ENCODE measurements at places on chromosomes 1 and 21. TPM values are rescaled to one million over a fixed set of nuclear protein-coding genes. Genes with fewer than 3 reads are reported as not detected.

DNA sequence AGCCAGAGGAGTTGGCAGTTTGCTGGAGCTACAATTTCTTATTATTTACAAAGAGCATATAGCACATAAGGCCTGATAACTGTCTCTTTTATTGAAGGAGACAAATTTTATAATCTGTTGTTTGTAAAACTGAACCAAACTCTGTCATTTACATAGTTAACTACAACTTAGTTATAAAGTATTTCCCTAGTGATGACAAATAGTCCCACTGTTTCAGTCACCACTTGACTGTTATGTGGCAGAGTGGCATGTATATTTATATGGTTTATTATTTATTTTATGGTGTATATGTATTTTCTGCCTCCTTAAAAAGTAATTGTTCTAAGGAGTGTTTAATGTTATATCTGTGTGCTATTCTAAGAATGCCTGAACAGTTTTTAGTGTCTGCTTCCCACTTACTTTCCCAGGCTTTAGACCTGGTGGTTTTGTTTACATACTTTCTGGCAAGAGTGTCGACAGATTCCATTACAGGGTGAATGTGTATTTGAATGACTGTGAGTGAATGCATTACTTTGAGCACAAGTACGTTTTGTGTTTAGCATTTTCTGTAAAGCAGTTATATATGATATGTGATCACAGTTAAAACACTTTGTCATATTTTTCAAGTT is 10.0 kb downstream of the TSEN15 start:
- peak; percentile 54 for DNase-seq

DNA sequence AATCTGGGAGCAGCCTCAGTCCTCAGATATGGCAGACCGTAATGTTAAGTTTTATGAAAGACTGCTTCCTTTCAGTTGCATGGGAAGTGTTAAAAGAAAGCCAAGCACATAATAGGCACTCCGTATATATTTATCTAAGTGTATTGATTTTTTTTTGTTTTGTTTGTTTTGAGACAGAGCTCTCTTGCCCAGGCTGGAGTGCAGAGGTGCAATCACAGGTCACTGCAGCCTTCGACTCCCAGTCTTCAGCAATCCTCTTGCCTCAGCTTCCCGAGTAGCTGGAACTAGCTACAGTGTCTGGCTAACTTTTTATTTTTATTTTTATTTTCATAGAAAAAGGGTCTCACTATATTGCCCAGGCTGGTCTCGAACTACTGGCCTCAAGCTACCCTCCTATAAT is 341.8 kb downstream of the USH2A start:
- no peak for DNase-seq

DNA sequence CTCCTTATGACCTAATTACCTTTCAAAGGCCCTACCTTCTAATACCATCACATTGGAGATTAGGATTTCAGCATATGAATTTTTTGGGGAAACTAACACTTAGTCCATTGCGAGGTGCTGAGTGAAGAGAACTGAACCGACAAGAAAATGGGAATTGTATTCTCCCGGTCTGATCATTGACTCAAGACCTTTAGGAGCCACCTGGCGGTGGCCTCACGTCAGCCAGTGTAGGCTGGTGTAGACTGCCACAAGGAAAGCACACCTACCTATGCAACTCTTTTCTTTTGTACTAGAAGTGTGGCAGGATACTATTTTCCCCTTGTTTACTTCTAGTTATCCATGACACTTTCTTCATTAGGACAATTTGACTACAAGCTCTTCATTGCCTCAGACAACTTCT is 333.5 kb upstream of the B3GALT2 start:
- peak; percentile 1 for DNase-seq

GRCh38 chr1:53580009-53580400 is 120.8 kb downstream of the DMRTB1 start:
- no peak for DNase-seq

- DNase-seq: no peak
Observed at GRCh38 chr1:111654839-111655238, 35.2 kb downstream of the RAP1A start.

GRCh38 chr1:6580119-6580592 is 362 bp downstream of the ZBTB48 start:
- no peak for DNase-seq

- DNase-seq: no peak
Observed at GRCh38 chr1:31696242-31696641, 7.6 kb downstream of the COL16A1 start.

GRCh38 chr1:107019166-107019565 is 37.3 kb upstream of the PRMT6 start:
- DNase-seq: peak; percentile 10

DNA sequence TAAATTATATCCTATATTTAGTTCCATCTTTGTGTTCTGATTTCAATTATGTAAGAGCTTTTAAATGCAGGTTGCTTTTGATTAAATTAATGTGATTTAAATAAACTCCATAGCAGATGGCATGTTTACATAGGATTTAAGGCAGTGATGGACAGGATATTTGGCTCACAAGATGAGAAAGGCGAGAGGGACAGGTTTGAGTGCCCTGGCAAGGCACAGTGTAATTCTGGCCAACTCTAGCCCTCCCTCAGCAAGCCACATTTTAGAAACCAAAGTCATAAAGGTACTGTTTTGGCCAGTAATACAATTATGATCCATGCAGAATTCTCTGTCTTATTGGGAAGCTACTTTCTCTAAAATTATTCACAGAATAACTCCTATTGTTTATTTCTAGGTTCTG is 50.6 kb upstream of the C1orf146 start:
- no peak for DNase-seq

GRCh38 chr1:157025385-157025784 is 20.2 kb downstream of the ARHGEF11 start:
- DNase-seq: no peak

DNA sequence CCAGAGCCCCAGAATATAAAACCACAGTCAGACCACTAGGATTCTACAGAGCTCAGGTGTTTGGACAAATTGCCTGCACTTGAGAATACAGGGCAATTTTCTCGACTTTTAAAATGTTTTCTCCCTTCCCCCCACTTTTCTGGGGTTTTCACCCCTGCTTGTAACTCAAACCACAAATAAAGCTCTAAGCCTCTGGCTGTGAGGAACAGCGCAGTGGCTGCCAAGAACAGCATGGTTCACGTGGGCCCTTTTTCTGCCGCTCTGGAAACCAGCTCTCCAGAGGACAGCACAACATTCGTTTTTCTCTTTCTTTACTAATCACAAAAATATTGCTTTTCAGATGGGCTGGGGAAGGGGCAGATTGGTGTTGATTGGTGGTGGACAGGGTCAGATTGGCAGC is 102.2 kb upstream of the JUN start:
- DNase-seq: no peak

GRCh38 chr1:15886611-15887167 is 39.2 kb downstream of the SPEN start:
- DNase-seq: no peak

GRCh38 chr21:21383126-21383525 is 384.9 kb downstream of the NCAM2 start:
- DNase-seq: peak; percentile 14

- no peak for DNase-seq
Observed at GRCh38 chr1:24930260-24931145, at the start of gene RUNX3. Gene RUNX3 (minus strand): TSS chr1:24930276. CDS start chr1:24929868, 408 bp downstream.

GRCh38 chr1:195709821-195710220 is 898.4 kb downstream of the KCNT2 start:
- DNase-seq: no peak

GRCh38 chr1:154335025-154335714 is 9.8 kb downstream of the ATP8B2 start:
- DNase-seq: peak; percentile 87

GRCh38 chr1:149917571-149918144 is at the start of gene SV2A:
Gene SV2A (minus strand): TSS chr1:149917844. CDS start chr1:149913840, 4,004 bp downstream.
- peak; percentile 66 for DNase-seq

- no peak for DNase-seq
Observed at GRCh38 chr21:45838634-45839033, 142.9 kb upstream of the COL6A1 start.

GRCh38 chr1:108082738-108083562 is 117.2 kb downstream of the SLC25A24 start:
- DNase-seq: no peak

DNA sequence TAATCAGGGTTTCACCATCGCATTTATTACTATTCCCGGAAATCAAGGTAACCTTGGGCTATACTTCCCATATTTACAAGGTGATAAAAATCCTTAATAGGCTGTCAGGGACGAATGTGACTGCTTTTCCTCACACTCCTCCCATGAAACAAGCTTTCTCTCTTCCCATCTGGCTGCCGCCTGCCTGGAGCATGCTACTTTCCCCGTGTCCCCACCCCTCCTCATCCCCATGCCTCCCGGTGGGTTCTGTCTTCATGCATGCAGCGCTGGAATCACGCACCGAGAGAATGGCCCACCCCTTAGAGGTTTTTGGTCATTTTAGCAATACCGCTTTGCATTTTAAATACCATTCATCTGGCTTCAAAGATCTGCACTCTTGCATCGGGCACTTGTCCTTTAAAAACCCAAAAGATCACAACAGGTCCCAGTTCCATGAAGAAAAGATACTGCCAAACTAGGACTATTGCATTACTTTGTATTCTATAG is 339.1 kb downstream of the NTNG1 start:
- no peak for DNase-seq

The AMIGO1 gene
- 0.54 TPM for total RNA-seq

The SPRR1A gene
- not detected for total RNA-seq

The SYF2 gene
- 44.7 TPM for total RNA-seq

The ACBD6 gene
- 54.0 TPM for total RNA-seq

The RYR2 gene
- total RNA-seq: 0.25 TPM

The PEAR1 gene
- 10.8 TPM for total RNA-seq

The SERINC2 gene
- total RNA-seq: not detected

The FASLG gene
- not detected for total RNA-seq

The ARTN gene
- not detected for total RNA-seq

The SAMSN1 gene
- not detected for total RNA-seq

The S100A8 gene
- total RNA-seq: not detected

The TMIGD3 gene
- total RNA-seq: not detected
